Caki2 (cell line): ENCODE measurements at places on chromosomes 16 and 17.

DNA sequence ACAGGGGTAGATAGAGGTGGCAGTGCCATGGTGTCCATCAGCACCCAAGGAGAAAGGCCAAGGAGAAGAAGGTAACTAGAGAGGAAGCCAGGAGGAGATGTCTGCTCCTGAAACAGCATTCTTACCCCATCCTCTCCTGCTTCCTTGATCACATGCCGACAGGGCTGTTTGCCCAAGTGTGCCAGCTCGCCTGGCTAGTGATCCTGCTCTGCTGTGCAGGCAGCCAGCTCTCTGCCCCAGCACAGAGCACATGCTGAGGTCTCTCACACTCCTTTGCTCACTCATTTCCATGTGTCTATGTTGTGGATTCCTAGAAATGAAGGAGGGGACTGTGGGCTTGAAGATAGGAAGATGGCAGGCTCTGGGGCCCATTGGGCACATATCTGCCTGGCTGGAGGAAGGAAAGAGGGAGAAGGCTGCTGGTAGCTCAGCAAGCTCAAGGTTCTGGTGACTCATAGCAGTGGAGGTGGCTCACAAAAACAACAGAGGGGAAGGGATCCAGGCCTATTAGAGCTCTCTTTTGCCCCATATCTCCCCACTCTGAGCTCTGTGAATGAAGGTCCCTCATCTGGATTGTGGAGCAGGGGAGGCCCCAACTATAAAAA, 54.3 kb downstream of the NEUROD2 start:
- peak; percentile 45 for DNase-seq

DNA sequence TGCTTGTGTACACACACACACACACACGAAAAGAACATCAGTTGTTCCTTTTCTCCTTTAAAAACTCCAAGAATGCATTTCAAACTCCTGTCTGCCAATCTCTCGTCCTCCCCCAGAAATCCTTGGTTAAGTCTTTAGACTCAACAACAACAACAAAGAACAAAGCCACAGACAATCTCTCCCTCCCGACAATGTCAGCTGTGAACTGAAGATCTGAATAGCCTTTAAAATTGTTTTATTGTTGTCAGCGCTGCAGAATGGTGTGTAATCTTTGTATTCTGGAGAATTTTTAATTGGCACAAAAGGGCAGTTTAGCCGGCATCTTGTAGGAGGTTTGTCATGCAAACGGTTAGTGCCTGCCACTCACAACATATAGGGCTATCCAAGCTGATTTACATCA, 219.5 kb downstream of the MSI2 start:
- DNase-seq, result no peak

DNA sequence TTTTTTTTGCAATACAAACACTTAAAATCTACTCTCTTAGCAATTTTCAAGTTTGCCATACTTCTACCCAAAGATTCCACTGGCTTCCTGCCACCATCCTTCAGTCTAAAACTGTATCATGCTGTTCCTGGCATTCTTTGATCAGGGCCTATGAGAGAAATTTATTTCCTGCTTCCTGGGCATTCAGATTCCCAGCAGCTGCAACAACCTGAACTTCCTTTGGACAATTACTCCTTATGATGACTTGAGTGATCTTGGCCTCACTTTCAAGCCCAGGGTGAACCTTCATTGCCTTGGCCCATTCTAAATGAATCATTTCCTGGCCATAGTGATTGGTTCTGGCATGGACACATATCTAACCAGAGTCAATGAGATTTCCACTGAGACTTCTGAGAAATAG, 18.0 kb upstream of the MON1B start:
- DNase-seq, result no peak

- no peak for DNase-seq
Measured at GRCh38 chr16:49883076-49884014, 27.4 kb upstream of the ZNF423 start.

- no peak for DNase-seq
Measured at GRCh38 chr17:19706791-19707727, 9.3 kb downstream of the SLC47A2 start.

- DNase-seq, result no peak
Measured at GRCh38 chr16:87832137-87832527, 37.2 kb downstream of the SLC7A5 start.

GRCh38 chr16:81455720-81456494, 11.3 kb downstream of the CMIP start:
- no peak for DNase-seq

DNA sequence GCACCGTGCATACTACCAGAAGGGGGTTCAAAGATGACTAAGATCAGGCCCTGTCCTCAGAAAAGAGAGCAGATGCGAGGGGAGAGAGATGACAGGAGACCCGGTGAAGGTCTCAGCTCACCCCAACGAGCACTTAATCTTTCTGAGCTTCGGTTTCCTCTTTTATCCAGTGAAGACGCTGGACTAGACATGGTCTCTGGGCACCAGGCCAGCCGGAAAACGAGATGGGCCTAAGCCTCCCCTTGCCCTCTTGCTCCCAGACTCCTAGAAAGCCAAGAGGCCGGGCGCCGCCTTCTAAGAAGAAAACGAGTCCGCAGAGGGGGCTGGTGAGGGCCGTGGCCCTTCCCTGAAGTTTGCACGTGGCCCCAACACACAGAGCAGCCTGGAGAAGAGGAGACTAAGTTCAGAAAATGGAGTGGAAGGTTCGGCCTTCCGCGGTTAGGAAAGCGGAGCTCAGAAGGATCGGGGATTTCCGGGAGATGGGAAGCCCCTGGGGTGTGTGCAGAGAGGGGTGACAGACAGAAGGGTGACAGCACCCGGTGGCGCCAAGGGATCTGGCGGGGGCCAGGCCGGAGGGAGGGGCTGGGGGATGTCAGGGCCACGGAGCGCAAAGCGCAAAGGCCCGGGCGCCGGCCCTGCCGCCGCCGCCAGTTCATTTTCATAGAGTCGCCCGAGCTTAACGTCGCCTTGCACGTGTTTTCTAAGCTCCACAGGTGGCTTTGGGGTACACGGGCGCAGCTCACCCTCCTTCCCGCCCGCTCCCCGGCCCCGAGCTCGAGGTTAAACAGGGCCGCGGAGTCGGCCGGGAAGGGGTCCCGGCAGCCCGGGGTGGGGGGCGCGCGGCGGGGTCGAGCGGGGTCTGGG, 42.1 kb upstream of the BHLHA9 start:
- no peak for DNase-seq

- DNase-seq, result no peak
Measured at GRCh38 chr17:39200070-39200879, at the start of gene RPL19. RPL19 (plus strand) TSS chr17:39200283; CDS start chr17:39200345, 62 bp downstream.
